Common myeloid progenitor, CD34-positive (primary cell): ENCODE measurements at places on chromosomes 7 and 10.

- H3K4me1 ChIP-seq, result peaks cover 8% of the 10 kb centered on the region
- no peak overlapping the region for H3K4me3 ChIP-seq
- H3K27ac ChIP-seq, result no peak overlapping the region
- H3K27me3 ChIP-seq, result no peaks in the 10 kb centered on the region
- no peaks in the 10 kb centered on the region for H3K36me3 ChIP-seq
- DNase-seq, result no peak
Observed at GRCh38 chr10:93715345-93715744, 13.0 kb upstream of the FRA10AC1 start.

DNA sequence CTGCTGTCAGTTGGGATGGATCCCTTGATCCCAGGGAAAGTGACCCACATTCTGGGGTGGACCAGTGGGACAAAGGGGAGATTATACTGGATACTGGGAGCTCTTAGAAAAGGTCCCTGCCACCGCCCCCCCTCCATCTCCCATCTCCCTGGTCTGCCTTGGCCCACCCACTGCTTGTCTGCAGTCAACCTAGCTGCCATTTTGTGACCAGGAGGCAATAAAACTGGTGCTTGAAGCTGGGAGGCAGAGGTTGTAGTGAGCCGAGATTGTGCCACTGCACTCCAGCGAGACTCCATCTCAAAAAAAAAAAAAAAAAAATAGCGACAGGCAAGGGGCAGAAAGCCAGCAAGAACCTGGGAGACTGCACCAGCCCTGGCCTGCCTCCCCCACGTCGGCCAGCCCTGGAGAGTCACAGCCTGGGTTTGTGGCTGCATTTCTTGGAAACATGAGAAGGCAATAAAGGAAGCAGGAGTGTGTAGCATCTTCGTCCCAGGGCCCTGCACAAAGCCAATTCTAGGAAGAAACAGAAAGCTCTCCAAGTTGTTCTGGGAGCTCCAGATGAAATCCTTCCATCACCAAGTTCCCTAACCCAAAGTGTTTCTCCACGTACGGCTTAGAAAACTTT is 4.7 kb upstream of the ARPC1B start:
- DNase-seq, result no peak
- H3K27ac ChIP-seq, result no peak overlapping the region
- no peak overlapping the region for H3K4me3 ChIP-seq
- H3K36me3 ChIP-seq, result peaks cover 22% of the 10 kb centered on the region

- H3K27ac ChIP-seq, result no peak overlapping the region
- DNase-seq, result no peak
- H3K27me3 ChIP-seq, result no peaks in the 10 kb centered on the region
- peaks cover 25% of the 10 kb centered on the region for H3K4me1 ChIP-seq
- no peaks in the 10 kb centered on the region for H3K36me3 ChIP-seq
Observed at GRCh38 chr7:17039372-17039771, 157.6 kb upstream of the AGR3 start.

DNA sequence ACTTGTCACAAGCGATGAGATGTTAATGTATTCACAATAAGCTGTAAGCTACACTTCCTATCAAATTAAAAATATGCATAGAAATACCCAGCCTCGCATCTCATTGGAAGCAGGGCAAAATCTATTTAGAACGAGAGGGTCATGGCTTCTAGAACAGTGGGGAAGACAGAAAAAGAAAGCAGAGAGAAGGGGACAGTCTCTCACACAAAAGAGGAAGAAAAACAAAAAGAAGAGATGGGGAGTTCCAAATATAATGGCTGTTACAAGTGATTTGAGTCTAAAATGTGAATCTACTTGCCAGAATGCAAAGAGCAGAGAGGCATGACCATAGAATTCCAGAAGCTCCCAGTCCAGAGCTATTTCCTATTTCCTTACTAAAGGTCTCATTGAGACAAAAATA is 13.8 kb downstream of the LRRN3 start:
- no peak overlapping the region for H3K27ac ChIP-seq
- no peaks in the 10 kb centered on the region for H3K4me1 ChIP-seq
- H3K36me3 ChIP-seq, result no peaks in the 10 kb centered on the region
- H3K4me3 ChIP-seq, result no peak overlapping the region

DNA sequence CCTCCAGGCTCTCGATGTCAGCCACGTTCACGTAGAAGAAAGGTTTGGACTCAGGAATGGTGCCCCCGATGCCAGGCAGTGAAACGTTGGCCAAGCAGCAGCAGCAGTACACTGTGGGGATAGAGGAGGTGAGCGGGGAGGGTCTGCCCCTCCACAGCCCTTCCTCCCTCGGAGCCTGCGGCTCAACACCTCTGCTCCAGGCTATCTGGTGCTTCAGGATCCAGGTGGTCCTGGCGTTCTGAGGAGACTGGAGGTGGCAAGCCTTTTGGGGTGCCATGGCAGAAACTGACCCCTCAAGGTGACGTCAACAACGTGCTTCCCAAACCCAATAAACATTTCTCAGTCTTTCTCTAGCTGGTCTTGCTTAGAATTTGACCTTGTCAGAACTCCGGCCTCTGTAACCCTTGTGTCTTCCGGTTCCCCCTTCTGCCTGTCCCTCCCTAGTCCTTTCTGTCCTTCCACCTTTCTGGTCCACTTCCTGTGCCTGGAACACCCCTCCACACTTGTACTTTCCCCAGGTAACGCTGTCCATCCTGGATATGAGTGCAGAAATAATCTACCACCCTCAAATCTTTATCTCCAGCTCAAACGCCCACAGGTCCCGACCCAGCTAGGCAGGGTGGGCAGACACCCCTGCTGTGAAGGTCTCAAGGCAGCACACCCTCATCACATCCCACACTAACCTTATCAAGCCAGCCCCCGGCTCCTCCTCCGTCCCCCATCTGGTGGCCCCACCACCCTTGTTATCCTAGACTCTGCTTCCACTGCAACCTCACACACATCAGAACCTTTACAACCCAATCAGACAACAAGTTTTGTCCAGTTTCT is 36.5 kb downstream of the DENND11 start:
- H3K4me3 ChIP-seq, result no peak overlapping the region
- H3K27ac ChIP-seq, result no peak overlapping the region
- no peak for DNase-seq
- H3K4me1 ChIP-seq, result peaks cover 13% of the 10 kb centered on the region
- H3K27me3 ChIP-seq, result no peaks in the 10 kb centered on the region

GRCh38 chr10:131271966-131272365 is 39.6 kb downstream of the TCERG1L start:
- H3K27me3 ChIP-seq, result no peaks in the 10 kb centered on the region
- DNase-seq, result no peak
- H3K4me1 ChIP-seq, result no peaks in the 10 kb centered on the region
- H3K36me3 ChIP-seq, result no peaks in the 10 kb centered on the region
- H3K4me3 ChIP-seq, result no peak overlapping the region
- H3K27ac ChIP-seq, result no peak overlapping the region

DNA sequence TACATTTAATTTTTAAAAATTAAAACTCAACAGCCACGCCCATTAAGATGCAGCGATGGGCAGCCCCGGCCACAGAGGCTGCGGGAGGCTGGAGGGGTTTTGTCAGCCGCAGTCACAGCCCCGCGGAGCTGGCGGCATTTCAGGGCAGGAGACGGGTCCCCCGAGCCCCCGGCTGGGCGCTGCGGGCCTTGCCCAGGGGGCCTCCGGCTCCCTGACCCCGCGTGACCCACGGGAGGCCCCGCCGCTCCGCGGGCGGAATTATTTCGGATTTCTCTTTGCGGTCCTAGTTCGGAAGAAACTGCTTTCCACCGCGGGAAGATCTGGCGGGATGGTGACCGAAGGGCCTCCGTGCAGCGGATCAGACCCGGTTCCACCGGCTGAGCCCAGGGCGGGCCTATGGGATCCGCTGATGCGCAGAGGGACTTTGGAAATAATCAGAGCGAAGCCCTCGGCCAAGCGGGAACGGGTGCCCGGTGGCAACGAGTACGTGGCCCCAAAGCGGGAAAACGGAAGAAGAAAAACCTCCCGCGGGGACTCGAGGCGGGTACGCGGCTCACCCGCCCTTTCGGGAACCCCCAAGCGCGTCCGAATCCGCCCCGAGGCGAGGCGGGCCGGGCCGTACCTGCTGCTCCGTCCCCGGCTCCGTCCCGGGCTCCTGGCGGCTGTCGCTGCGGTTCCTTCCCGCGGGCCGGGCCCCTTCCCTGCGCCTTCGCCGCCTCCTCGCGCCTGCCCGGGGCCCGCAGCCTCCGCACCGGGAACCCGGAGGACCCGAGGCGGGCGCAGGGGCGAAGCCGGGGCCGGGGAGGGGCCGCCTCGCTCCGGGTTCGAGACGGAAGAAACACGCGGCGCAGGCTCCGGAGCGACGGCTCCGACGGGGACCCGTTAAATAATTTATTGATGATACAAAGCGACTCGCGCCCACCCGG is 1.7 kb downstream of the NKX6-2 start:
- no peak overlapping the region for H3K4me3 ChIP-seq
- peaks cover 73% of the 10 kb centered on the region for H3K27me3 ChIP-seq
- no peaks in the 10 kb centered on the region for H3K36me3 ChIP-seq
- no peaks in the 10 kb centered on the region for H3K4me1 ChIP-seq
- DNase-seq, result no peak

DNA sequence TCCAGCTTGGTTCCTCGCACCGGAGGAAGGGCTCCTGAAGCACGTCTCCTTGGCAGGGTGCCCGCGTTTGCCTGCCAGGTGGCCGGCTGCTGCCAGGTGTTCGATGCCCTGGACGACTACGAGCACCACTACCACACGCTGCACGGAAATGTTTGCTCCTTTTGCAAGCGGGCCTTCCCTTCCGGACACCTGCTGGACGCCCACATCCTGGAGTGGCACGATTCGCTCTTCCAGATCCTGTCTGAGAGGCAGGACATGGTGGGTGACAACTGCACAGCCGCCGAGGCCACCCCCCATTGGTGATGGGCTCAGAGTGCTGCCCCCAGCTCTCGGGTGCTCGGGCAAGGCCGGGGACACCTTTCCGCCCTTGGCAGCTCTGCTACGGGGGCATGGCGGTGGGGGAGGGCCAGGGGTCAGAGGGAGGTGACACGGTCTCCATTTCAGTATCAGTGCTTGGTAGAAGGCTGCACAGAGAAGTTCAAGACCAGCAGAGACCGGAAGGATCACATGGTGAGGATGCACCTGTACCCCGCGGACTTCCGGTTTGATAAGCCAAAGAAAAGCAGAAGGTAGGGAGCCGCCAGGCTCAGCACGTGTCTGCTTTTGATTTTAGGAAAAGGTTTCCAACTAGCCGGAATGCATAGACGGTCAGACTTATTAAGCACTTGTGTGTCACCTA is 1.1 kb downstream of the ZNF511 start:
- no peak for DNase-seq
- no peaks in the 10 kb centered on the region for H3K27me3 ChIP-seq
- H3K36me3 ChIP-seq, result peaks cover 33% of the 10 kb centered on the region
- no peak overlapping the region for H3K27ac ChIP-seq

- DNase-seq, result no peak
- no peaks in the 10 kb centered on the region for H3K27me3 ChIP-seq
- H3K27ac ChIP-seq, result no peak overlapping the region
- H3K36me3 ChIP-seq, result peaks cover 3% of the 10 kb centered on the region
Observed at GRCh38 chr7:751826-752225, 24.7 kb upstream of the PRKAR1B start.

- H3K4me1 ChIP-seq, result no peaks in the 10 kb centered on the region
- H3K36me3 ChIP-seq, result no peaks in the 10 kb centered on the region
- no peak overlapping the region for H3K4me3 ChIP-seq
- no peak overlapping the region for H3K27ac ChIP-seq
- DNase-seq, result no peak
- peaks cover 2% of the 10 kb centered on the region for H3K27me3 ChIP-seq
Observed at GRCh38 chr7:157459966-157460365, 123.2 kb downstream of the DNAJB6 start.

GRCh38 chr7:100475549-100475948 is 3.5 kb downstream of the TSC22D4 start:
- peak overlapping the region; percentile 92 for H3K4me3 ChIP-seq
- H3K27ac ChIP-seq, result peak overlapping the region; percentile 50
- H3K36me3 ChIP-seq, result peaks cover 56% of the 10 kb centered on the region
- H3K27me3 ChIP-seq, result no peaks in the 10 kb centered on the region
- peaks cover 42% of the 10 kb centered on the region for H3K4me1 ChIP-seq

DNA sequence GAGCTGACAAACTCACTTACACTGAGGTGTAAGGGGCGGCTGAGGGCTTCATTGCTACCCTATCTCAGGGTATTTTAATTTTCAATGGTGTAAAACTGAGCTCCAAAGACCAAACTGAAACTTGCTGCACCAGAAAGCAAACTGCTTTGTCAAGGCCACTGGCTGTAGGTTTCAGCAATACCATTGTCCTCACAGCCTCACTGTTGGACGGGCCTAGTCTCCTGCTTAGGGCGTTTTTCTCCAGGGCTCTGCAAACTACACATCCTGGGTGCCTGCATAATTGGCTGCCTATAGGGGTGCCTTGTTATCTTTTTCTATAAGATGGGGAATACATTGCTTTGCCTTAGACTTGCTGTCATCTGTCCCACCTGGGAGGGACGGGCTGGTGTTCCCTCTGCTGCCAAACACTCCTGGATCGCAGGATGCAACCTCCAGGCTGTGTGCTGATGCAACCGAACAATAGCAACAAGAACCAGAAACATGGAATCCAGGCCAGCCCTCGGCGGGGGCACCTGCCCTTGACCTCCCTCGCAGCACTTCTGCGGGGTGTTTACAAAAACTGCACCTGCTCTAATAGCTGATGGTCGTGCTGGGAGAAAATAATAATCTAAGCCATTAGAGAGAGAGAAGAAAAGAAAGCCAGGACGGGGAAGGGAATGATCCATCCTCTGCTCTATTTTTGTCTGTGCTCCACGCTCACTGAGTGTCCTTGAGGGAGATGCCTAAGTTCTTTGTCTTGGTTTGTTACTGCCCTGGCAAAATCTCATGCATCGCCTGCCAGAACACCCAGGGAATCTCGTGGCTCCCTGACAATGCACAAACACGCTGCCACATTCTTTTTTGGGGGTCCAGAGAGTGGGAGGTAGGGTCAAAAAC is 104.5 kb downstream of the GALNT17 start:
- no peaks in the 10 kb centered on the region for H3K4me1 ChIP-seq
- no peaks in the 10 kb centered on the region for H3K36me3 ChIP-seq
- no peak overlapping the region for H3K27ac ChIP-seq
- DNase-seq, result no peak
- H3K4me3 ChIP-seq, result no peak overlapping the region

GRCh38 chr10:118370499-118370898 is 28.4 kb upstream of the FAM204A start:
- H3K27me3 ChIP-seq, result peaks cover 4% of the 10 kb centered on the region
- H3K4me1 ChIP-seq, result no peaks in the 10 kb centered on the region
- H3K36me3 ChIP-seq, result no peaks in the 10 kb centered on the region

- H3K27ac ChIP-seq, result no peak overlapping the region
- H3K36me3 ChIP-seq, result no peaks in the 10 kb centered on the region
- no peaks in the 10 kb centered on the region for H3K4me1 ChIP-seq
- no peak for DNase-seq
Observed at GRCh38 chr7:137480824-137481365, 137.4 kb upstream of the PTN start.

- H3K27me3 ChIP-seq, result no peaks in the 10 kb centered on the region
- H3K4me1 ChIP-seq, result peaks cover 62% of the 10 kb centered on the region
- DNase-seq, result no peak
- H3K4me3 ChIP-seq, result no peak overlapping the region
Observed at GRCh38 chr10:78740976-78741915, 327.5 kb upstream of the ZMIZ1 start.
